ENCODE measurements at places on chromosomes 2 and 18.

GRCh38 chr2:104177179-104177578 is 676.7 kb upstream of the POU3F3 start:
- H3K27ac ChIP-seq = no peak overlapping the region
- H3K36me3 ChIP-seq = no peaks in the 10 kb centered on the region
- no peaks in the 10 kb centered on the region for H3K4me1 ChIP-seq
- no peak overlapping the region for H3K4me3 ChIP-seq
- no peak for DNase-seq
- no peaks in the 10 kb centered on the region for H3K27me3 ChIP-seq

DNA sequence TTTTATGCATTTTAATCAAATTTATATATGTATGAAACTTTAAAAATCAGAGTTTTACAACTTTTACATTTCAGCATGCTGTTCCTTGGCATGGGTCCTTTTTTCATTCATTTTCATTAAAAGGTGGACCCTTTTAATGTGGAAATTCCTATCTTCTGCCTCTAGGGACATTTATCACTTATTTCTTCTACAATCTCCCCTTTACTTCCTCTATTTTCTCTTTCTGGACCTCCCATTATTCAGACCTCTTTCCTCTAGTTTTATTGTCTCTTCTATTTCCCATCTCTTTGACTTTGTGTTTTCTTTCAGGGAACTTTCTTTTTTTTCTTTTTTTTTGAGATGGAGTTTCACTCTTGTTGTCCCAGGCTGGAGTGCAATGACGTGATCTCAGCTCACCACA is 5.7 kb downstream of the PROC start:
- no peak for DNase-seq
- H3K36me3 ChIP-seq = no peaks in the 10 kb centered on the region
- peaks cover 14% of the 10 kb centered on the region for H3K27me3 ChIP-seq
- no peak overlapping the region for H3K27ac ChIP-seq

GRCh38 chr18:69523582-69523981 is 122.9 kb downstream of the DOK6 start:
- peaks cover 2% of the 10 kb centered on the region for H3K27me3 ChIP-seq
- no peaks in the 10 kb centered on the region for H3K4me1 ChIP-seq
- no peak for DNase-seq
- H3K4me3 ChIP-seq = no peak overlapping the region

DNA sequence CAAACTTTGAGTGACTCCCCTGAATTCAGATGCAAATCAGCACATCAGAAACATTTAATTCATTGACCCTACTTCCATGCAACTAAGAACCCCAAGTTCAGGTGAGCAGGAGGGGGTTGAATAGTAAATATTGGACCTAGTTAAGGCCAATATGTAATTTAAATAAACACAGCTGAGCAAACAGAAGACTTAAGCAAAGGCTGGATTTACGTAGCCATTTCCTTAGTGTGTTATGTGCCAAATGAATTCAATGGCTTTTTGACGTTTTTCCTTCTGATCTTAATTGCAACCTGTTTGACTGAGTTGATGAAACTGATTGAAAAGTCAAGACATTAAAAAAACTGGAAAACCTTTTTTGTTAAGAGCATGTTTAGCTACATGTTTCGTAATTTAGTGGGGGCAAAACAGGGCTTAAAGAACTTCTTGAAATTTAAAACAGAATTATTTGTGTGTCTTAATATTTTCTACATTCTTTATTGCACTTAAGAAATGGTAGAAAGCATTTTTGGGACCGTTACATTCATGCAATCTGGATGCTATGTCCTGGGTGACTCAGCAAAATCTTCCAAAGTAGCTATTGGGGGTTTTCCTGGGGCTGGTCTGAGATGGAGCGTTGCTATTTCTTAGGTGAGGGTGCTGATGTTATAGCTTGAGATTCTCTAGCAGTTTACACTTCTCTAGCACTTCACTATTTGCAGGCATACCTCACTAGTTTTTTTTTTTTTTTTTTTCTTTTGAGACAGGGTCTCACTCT is 25.5 kb upstream of the KCNE4 start:
- no peaks in the 10 kb centered on the region for H3K36me3 ChIP-seq
- H3K4me3 ChIP-seq = no peak overlapping the region
- DNase-seq = no peak
- no peaks in the 10 kb centered on the region for H3K27me3 ChIP-seq

- no peaks in the 10 kb centered on the region for H3K4me1 ChIP-seq
- H3K4me3 ChIP-seq = no peak overlapping the region
Measured at GRCh38 chr2:170235860-170236679, 58.1 kb downstream of the MYO3B start.

GRCh38 chr2:216735086-216735485 is 39.7 kb upstream of the IGFBP5 start:
- DNase-seq = no peak
- H3K4me3 ChIP-seq = no peak overlapping the region
- no peaks in the 10 kb centered on the region for H3K4me1 ChIP-seq

- H3K36me3 ChIP-seq = no peaks in the 10 kb centered on the region
- H3K4me1 ChIP-seq = no peaks in the 10 kb centered on the region
- no peak overlapping the region for H3K27ac ChIP-seq
- no peak for DNase-seq
- H3K4me3 ChIP-seq = no peak overlapping the region
- no peaks in the 10 kb centered on the region for H3K27me3 ChIP-seq
Measured at GRCh38 chr2:240211096-240211495, 70.6 kb upstream of the OTOS start.

- peak; percentile 92 for DNase-seq
- no peaks in the 10 kb centered on the region for H3K36me3 ChIP-seq
- H3K27me3 ChIP-seq = no peaks in the 10 kb centered on the region
- H3K4me3 ChIP-seq = peak overlapping the region; percentile 58
- peaks cover 11% of the 10 kb centered on the region for H3K4me1 ChIP-seq
- H3K27ac ChIP-seq = peak overlapping the region; percentile 93
Measured at GRCh38 chr18:59139291-59139614, 431 bp upstream of the SEC11C start.

DNA sequence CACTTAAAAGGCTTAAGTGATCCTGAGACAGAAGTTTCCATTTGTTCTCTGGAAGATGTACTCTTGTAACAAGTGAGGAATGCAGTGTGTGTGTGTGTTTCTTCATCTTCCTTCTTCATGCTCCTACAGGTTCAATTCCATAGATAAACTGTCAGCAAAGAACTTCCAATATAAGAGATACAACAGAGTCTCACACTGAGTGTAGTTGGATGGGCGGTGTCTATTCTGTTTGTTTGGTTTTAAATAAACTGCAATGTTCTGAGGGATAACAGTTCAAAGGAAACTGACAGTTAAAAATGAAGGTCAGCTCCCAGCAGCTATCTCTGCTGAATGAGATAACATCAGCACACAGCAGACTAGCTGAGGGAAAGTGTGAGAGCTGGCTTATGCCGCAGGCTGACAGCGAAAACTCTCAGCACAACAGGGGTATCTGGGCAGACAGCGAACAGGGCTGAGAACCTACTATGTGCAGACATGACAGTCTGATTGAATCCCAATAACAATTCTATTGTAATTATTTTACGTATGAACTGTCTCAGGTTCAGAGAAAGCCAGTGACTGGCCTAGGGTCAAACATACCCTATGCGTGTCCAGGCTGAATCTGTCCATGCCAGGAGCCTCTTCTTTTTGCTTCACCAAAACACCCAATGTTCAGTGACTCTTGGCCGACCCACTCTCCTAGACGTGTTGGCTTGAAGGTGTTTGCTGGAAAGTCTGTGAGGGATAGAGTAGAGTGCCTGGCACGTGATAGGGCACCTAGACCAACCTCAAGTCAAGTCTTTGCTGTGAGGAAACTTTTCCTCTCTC is 201.9 kb upstream of the TRIB2 start:
- no peak overlapping the region for H3K27ac ChIP-seq
- no peaks in the 10 kb centered on the region for H3K36me3 ChIP-seq
- H3K27me3 ChIP-seq = no peaks in the 10 kb centered on the region
- peak; percentile 60 for DNase-seq
- no peak overlapping the region for H3K4me3 ChIP-seq

- no peaks in the 10 kb centered on the region for H3K27me3 ChIP-seq
- no peak overlapping the region for H3K4me3 ChIP-seq
- H3K4me1 ChIP-seq = no peaks in the 10 kb centered on the region
- H3K27ac ChIP-seq = no peak overlapping the region
- H3K36me3 ChIP-seq = no peaks in the 10 kb centered on the region
Measured at GRCh38 chr18:58291131-58291530, 247.1 kb downstream of the NEDD4L start.

DNA sequence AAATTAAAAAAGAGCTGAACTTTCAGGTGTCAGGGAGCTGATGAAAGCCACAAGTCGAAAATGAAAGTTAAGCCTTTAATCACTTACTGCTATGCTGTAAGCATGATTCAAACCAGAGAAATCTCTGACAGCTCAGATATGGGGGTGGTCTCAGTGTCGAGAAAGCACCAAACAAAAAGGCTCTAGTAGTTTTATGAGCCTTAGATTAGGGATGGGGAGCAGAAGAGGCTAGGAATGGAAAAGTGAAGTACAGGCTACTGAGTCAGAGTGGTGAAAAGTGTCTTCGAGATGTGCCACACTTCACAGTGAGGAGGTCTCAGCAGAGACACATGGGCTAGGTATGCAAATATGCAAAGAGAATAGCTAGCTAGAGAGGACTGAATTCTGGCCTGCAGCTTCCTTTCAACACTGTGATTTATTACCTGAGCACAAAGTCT is 482.2 kb downstream of the SPAG16 start:
- H3K4me1 ChIP-seq = no peaks in the 10 kb centered on the region
- DNase-seq = no peak
- H3K4me3 ChIP-seq = no peak overlapping the region
- H3K27me3 ChIP-seq = no peaks in the 10 kb centered on the region
- H3K27ac ChIP-seq = no peak overlapping the region

DNA sequence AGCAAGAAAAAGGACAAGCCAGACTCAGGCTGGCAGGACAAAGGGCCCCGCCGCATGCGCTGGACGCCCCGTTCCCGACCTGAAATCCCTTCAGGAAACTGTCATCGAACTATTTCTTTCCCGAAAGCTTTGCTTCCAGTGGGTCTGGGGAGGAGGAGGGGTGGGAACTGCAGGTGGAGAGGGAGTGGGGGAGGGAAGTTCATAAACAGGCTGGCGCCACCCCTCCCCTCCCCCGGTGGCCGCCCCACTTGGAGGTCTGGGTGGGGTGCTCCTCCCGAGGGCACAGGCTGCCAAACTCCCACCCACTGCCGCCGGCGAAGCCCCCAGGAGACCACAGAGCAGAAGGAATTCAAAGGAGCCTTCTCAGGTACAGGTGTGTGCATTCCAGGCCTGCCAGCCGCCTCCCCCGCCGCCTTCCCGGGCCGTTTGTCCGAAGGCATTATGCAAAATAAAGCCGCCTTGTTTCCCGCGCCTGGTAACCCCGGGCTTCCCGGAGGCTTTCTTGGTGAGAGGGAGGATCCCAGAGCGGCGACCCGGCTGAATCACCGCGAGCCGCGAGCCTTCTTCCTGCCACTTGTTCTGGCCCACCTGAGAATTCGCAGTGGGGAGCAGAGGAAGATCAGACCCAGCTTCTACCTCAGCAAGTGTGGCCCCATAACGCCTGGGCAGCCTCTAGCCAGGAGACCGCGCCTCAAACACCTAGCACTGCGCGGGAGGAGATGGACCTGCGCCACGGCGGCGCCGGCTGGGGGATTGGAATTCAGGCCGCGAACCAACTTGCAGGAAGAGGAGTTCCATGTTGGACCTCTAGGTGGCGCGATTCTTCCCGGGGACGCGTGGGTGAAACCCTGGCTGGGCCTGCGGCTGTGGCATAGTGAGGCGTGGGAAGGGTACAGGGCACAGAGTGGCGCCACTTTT is 101.9 kb downstream of the FOXI3 start:
- H3K36me3 ChIP-seq = no peaks in the 10 kb centered on the region
- peaks cover 7% of the 10 kb centered on the region for H3K4me1 ChIP-seq
- DNase-seq = peak; percentile 48
- no peak overlapping the region for H3K27ac ChIP-seq

DNA sequence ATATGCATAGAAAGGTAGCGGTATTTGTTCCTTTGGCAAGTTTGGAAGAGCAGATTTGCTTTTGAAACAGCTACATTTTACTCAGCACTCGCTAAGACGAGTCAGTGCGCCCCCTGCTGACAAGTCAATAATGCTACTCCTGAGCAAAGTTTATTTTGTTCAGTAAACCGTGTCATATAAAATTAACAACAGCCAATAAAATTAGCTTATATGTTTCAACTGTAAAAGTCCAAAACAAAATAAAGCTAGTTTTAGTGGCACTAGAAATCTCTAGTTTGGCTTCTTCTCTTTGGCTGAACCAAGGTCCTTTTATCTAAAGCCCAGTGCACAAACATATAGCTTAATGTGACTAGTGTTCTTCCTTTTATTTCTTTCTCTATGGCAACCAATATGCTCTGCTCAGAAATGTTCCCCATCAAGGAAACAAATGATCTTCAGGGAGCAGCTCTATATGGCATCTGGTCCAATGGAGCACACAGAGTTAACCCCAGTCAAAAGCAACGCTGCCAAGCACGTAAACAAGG is 4.2 kb upstream of the POU3F3 start:
- peaks cover 27% of the 10 kb centered on the region for H3K4me1 ChIP-seq
- peaks cover 69% of the 10 kb centered on the region for H3K27me3 ChIP-seq
- no peaks in the 10 kb centered on the region for H3K36me3 ChIP-seq

DNA sequence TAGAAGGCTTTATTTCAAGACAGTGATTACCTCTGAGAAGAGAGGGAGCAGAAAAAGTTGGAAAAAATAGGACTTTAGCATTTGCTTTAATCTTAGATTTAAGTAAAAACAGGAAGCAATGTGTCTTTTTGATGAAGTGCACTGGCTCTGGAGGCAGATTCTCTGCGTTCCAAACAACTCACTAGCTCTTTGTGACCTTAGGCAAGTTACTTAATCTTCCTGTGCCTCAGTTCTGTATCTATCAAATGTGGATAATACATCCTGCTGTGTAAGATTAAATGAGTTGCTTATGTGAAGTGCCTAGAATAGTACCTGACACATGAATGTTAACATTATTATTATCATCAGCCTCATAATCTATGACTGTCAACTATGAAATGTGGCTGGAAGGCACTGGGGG is 42.3 kb downstream of the RPRD1A start:
- DNase-seq = no peak
- H3K4me3 ChIP-seq = no peak overlapping the region
- H3K4me1 ChIP-seq = no peaks in the 10 kb centered on the region
- H3K27ac ChIP-seq = no peak overlapping the region
- H3K36me3 ChIP-seq = peaks cover 30% of the 10 kb centered on the region
